ENCODE measurements at places on chromosomes 16 and 17.
A peak's percentile ranks its signal among the peaks of the same experiment; 100 is the strongest.

GRCh38 chr16:21302454-21302853, 24.4 kb upstream of the CRYM start:
- DNase-seq = no peak

- peak; percentile 16 for DNase-seq
Measured at GRCh38 chr17:80024206-80024972, 11.3 kb downstream of the TBC1D16 start.

GRCh38 chr17:41367426-41368075, 2.1 kb downstream of the KRT33B start:
- no peak for DNase-seq

- peak; percentile 32 for DNase-seq
Measured at GRCh38 chr17:58121925-58122324, 26.3 kb upstream of the OR4D1 start.

DNA sequence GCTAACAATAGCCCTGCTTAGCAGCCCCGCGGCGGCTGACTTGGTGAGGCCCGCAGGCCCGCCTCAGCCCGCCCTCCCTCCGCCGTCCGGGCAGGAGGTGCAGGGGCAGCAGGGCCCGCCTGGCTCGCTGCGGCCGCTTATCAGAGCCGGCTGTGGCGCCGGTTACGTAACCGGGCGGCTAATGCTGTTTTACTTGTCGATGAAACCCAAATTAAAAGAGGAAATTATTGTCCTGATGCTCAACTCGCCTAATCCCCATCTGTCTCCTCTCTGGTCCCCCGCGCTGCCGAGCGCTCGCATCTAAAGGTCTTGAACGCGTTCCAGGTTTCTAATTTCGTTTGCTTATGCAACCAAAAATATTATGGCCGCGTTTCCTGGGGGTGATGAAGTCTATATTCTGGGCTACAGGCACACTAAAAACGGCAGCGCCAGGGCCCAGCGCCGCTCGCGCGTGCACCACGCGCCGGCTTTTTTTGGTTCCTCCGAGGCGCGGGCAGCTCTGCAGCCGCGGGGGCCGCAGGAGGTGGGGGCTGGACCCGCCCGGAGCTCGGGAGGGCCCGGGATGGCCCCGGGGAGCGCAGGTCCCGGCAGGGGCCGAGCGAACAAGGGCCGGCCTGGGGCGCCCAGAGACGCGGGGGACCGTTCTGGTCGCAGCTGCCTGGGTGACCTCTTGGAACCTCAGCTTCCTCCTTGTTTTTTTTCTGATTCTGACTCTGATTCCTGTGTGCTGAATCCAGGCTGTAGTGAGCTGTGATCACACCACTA, 65.2 kb upstream of the TOB1 start:
- peak; percentile 99 for DNase-seq

GRCh38 chr17:77343031-77343800, 202.4 kb downstream of the SEC14L1 start:
- no peak for DNase-seq

DNA sequence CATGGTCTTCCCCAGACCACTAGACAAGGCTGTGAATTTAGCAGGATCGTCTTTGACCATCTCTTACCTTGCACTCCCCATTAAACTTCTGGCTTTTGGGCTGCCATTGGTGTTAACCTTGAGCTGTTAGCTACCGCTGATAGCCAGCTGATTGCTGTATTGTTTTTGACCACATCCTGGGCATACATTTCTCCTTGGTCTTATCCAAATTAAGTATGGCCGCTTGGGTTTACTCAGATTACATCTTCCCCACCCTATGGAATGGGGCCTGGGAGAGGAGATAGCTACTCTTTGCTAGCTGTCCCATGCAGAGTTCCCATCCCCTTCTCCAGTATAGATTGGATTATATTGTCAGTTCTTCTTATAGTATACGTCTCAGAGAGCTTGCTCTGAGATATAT, 270.4 kb upstream of the ELAC2 start:
- DNase-seq = no peak

GRCh38 chr16:381789-382717, at the start of gene PGAP6:
TSS of gene PGAP6 (minus strand) at chr16:381978. CDS start at chr16:381821, 157 bp downstream.
- no peak for DNase-seq

DNA sequence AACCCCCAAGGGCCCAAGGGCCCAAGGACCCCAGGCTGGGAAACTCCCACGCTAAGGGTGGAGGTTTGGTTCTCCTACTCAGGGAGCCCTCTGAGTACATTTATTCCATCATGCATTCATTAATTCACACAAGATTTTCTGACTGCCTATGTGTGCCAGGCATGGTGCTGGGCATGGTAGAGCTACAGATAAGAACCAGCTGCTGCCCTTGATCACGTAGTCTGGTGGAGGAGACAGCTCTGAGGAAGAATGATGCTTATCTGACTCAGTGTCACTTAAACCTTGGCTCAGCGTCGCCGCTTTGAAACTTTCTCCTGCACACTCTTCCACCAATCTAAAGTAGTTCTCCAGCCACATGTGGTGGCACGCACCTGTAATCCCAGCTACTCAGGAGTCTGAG, 3.6 kb upstream of the ARL4D start:
- no peak for DNase-seq

DNA sequence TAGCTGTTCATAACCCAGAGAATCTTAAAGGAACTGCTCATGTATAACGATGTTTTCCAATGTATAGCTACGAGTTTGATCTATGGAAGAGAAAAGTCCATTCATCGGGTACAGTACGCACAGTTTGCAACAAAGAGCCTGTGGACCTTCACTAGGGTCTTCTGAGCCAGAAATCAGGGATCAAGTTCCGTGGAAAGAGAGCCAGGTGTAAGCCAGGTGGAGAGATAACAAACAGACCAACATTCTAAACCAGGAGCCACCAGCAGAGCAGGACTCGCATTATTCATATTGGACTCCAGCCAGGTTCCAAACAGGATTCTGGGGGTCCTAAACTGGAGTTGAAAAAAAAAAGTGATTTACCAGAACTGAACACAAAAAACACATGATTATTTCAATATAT, 505.4 kb upstream of the C16orf82 start:
- no peak for DNase-seq

DNA sequence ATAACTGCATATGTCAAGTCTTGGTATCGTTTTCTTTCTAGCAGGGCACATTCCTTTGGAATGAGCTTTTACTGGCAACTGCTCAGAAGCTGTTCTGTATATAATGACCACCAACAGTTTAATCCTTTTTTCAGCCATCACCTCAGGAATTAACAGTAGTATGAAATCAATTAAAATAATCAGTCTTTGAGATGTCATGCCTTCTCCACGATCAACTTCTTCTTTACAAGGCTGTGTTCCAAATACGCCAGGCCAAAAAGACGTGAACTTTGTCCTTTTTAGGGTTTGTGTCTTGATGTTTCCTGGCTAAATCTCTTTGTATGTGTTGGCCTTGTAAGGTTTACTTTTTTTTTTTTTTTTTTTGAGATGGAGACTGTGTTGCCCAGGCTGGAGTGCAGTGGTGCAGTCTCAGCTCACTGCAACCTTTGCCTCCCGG, 54.9 kb downstream of the ABCC1 start:
- no peak for DNase-seq

GRCh38 chr16:28876019-28876659, 2.1 kb upstream of the ATP2A1 start:
- no peak for DNase-seq

- DNase-seq = no peak
Measured at GRCh38 chr17:68782789-68783188, 172.4 kb downstream of the ABCA8 start.

DNA sequence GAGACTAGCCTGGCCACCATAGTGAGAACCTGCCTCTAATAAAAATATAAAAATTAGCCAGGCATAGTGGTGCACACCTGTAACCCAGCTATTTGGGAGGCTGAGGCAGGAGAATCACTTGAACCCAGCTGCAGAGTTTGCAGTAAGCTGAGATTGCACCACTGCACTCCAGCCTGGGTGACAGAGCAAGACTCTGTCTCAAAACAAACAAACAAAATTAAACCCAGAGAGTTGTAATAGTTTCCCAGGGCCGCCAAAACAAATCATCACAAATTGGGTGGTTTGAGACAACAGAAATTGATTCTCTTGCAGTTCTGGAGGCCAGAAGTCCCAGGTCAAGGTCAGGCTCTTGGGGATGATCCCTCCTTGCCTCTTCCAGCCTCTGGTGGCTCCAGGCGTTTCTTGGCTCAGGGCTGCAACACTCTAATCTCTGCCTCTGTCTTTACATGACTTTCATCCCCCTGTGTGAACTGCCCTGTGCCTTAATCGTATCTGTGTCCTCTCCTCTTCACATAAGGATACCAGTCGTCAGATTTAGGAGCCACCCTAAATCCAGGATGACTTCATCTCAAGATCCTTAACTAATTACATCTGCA, 100.3 kb upstream of the NOL11 start:
- no peak for DNase-seq

DNA sequence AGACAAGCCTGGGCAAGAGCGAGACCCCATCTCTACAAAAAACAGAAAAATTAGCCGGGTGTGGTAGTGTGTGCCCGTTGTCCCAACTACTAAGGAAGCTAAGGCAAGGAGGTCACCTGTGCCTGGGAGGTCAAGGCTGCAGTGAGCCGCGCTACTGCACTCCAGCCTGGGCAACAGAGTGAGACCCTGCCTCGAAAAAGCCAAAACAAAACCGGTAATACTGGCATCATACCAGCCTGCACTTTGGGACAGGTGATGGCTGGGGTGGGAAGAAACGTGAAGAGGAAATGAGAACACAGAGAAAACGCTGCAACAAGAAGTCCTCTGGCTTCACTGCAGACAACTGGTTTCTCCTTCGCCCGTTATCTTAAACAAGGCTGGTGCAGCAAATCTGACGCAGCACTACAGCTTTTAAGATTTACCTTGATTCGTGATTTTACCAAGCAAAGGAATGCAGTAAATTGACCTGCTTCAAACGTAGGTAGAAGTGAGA, 725 bp upstream of the CASC3 start:
- DNase-seq = no peak

DNA sequence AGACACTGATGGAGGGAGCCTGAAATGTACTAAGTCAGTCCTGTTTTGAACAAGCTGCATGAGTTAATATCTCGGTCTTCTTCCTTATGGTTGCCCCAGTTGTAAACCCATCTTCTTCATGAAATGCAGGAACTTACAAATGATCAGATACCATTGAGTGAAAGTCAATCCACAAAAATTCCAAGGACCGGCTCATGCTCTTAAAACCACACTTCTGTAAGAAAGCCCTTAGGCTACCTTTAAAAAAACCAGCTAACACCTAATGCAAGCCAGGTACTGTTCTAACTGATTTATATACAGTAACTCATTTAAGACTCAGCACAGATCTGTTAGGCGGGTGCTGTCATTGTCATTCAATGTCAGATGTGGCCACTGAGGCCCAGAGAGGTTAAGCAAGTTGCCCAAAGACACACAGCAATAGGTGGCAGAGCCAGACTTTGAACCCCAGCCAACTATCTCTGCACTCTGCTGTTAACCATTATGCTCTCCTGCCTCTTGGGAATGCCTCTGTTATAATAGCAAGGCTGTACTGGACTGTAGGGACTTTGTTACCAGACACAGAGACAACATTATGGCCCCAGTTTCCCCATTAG, 93.4 kb downstream of the C16orf95 start:
- DNase-seq = no peak

DNA sequence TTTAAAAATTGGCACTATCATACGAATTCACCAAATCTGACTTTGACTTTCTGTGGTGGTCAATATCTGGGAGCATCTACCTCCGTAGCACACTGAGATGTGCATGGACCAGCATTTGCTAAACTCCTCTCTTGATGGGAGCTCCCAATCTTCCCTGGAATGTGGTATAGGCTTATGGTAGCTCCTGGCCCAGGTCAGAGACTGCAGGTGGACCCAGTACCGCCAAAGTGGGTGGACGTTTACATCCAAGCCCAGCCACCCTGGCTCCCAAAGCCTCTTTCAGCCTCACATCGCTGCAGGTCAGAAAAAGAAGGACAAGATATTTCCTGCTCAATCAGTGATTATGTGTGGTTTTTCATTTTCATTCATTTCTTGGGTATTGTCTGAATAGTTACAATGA, 43.1 kb upstream of the NKD1 start:
- no peak for DNase-seq

DNA sequence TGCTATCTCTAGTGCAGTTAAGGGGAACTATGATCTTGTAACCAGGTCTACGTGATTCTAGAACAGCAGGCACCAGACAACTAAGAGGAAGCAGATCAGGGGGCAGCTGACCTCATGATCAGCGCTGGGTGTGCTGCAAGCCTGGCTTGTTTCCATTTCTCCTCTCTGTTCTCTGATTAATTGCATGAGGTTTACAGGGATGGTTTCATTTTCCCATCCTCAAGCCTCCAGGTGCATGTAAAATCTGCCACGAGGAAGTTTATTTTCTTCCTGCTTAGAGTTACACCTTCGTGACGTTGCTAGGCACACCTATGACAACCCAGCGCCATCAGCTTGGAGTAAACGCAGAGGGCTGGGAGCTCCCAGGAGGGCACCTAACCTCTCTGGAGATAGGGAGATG, 4.3 kb upstream of the NUPR1 start:
- DNase-seq = no peak

- no peak for DNase-seq
Measured at GRCh38 chr16:71972356-71972755, 27.8 kb downstream of the PKD1L3 start.

GRCh38 chr17:39946551-39947330, 16.1 kb upstream of the GSDMA start:
- DNase-seq = no peak

DNA sequence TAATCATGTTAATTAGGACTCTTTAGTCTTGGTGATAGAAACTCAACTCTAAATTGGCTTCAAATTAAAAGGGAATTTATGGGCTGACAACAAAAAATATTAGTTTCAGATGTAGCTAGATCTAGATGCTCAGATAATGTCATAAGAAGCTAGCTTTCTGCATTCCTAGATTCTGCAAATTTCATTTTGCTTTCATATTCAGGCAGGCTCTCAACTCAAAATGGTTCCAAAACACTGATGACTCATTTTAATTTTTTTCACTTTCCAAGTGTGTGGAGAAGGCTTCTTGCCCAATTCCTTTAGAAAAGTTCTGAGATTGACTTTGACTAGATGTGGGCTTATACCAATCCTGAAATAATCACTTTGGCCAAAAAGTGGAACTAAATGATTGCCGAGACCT, 236.7 kb upstream of the GOT2 start:
- DNase-seq = no peak

GRCh38 chr17:77235370-77235941, 94.7 kb downstream of the SEC14L1 start:
- no peak for DNase-seq

DNA sequence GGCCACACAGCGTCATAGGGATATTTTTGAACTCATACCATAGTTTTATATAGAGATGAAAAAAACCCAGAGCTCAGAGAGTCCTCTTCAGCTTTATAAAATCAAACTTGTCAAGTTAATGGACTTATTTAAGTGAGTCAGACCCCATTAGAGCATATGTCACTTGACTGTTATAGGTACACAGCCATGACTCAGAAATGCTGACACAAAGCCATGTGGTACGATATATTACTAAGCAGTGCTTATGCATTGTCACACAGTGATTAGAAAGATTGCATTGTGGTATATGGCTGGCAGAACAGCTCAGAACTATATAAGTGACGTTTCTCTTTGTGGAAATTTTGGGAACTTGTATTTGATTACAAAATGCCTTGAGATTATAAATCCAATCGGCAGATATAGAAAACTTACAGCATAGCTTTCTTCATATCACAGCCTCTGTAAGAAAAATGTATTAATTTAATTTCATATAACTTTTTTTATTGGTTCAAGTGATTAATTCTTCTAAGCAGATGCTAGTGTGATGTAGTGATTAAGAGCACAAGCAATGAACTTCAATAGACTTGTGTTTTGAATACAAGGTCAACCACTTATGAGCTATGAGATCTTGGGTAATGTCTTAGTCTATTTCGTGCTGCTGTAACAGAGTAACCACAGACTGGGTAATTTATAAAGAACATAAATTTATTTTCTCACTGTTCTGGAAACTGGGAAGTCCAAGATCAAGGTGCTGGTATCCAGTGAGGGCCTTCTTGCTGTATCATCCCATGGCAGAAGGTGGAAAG, 25.8 kb upstream of the GINS3 start:
- DNase-seq = no peak

Data from NCI-H1694 treated with DMSO at 0.1 percent for 48 hours (cell line).